ENCODE measurements at places on chromosomes 13 and 19.

- no peaks in the 10 kb centered on the region for H3K27me3 ChIP-seq
- H3K4me3 ChIP-seq: no peak overlapping the region
- DNase-seq: no peak
- peaks cover 11% of the 10 kb centered on the region for H3K4me1 ChIP-seq
- H3K36me3 ChIP-seq: no peaks in the 10 kb centered on the region
Observed at GRCh38 chr13:26486550-26486949, 70.9 kb upstream of the WASF3 start.

- H3K27ac ChIP-seq: peak overlapping the region; percentile 89
- H3K4me3 ChIP-seq: peak overlapping the region; percentile 79
- DNase-seq: peak; percentile 84
- peaks cover 29% of the 10 kb centered on the region for H3K27me3 ChIP-seq
Observed at GRCh38 chr19:7681340-7682174, 924 bp downstream of the TRAPPC5 start.

- H3K4me3 ChIP-seq: no peak overlapping the region
- peaks cover 5% of the 10 kb centered on the region for H3K4me1 ChIP-seq
- H3K27ac ChIP-seq: no peak overlapping the region
- no peak for DNase-seq
- no peaks in the 10 kb centered on the region for H3K36me3 ChIP-seq
Observed at GRCh38 chr13:29693275-29693945, 97.9 kb upstream of the SLC7A1 start.

DNA sequence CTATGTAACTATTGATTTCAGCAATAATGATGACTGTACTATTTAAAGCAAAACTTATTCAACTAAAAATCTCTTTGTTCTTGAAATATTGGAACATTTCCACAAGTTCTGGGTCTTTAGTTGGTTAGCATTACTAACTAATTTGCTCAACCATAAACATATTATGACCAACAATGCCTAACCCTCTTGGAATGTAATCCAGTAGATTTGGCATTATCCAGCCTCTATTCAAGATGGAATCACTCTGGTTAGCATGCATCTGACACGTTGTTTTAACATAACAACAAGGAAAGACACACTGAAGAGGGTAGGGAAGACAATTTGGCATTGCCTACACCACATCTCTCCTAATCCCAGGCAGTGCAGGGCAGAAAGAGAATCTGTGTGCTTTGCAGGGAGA is 941.3 kb upstream of the PCDH20 start:
- H3K27ac ChIP-seq: 0 out of 2 replicates have a peak overlapping the region, but pooled peaks have one; percentile 27
- DNase-seq: no peak
- no peak overlapping the region for H3K4me3 ChIP-seq
- H3K27me3 ChIP-seq: no peaks in the 10 kb centered on the region
- H3K36me3 ChIP-seq: no peaks in the 10 kb centered on the region
- H3K4me1 ChIP-seq: peaks cover 27% of the 10 kb centered on the region

GRCh38 chr19:29483641-29483920 is 42.2 kb upstream of the VSTM2B start:
- no peak for DNase-seq
- H3K27ac ChIP-seq: no peak overlapping the region
- no peak overlapping the region for H3K4me3 ChIP-seq
- peaks cover 12% of the 10 kb centered on the region for H3K27me3 ChIP-seq
- peaks cover 15% of the 10 kb centered on the region for H3K36me3 ChIP-seq

GRCh38 chr13:112647256-112647655 is 42.6 kb upstream of the ATP11A start:
- no peak overlapping the region for H3K4me3 ChIP-seq
- peaks cover 2% of the 10 kb centered on the region for H3K27me3 ChIP-seq
- peaks cover 7% of the 10 kb centered on the region for H3K4me1 ChIP-seq
- DNase-seq: no peak

- H3K4me3 ChIP-seq: peak within 1 kb of the TSS; percentile 79
- no peak within 1 kb of the TSS for H3K27ac ChIP-seq
- 0 out of 2 replicates have a peak, but pooled peaks cover 2% of the 10 kb centered on the region for H3K36me3 ChIP-seq
Observed at GRCh38 chr19:40466985-40467734, at the start of gene SPTBN4. Gene SPTBN4, plus strand, starts transcription at chr19:40467001. Its CDS starts 5,621 bp downstream, at chr19:40472622.

GRCh38 chr13:110774051-110774450 is 60.6 kb downstream of the ING1 start:
- no peaks in the 10 kb centered on the region for H3K27me3 ChIP-seq
- no peaks in the 10 kb centered on the region for H3K36me3 ChIP-seq
- DNase-seq: no peak
- no peak overlapping the region for H3K27ac ChIP-seq
- no peaks in the 10 kb centered on the region for H3K4me1 ChIP-seq

DNA sequence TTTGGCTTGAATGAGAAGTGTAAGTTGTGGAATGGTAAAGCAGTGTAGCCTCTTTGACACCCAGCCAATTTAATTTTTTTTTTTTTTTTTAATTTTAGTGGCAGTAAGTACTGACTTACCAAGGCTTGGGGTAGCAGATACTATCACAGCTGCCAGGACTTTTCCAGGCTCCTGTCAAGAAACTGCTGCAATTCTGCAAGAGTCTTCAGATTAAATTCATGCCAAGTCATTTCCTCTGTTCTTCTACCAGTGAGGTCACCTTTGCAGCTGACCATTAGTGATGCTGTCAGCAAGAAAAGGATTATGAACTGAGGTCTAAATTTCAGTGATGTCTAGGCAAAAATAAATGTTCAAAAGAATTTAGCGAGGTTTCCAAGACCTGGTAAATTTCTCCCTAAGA is 91.2 kb downstream of the GGACT start:
- H3K27me3 ChIP-seq: no peaks in the 10 kb centered on the region
- no peak for DNase-seq
- no peak overlapping the region for H3K27ac ChIP-seq
- H3K36me3 ChIP-seq: peaks cover 9% of the 10 kb centered on the region
- H3K4me3 ChIP-seq: no peak overlapping the region

GRCh38 chr13:67763384-67763783 is 533.2 kb upstream of the PCDH9 start:
- H3K27ac ChIP-seq: no peak overlapping the region
- no peaks in the 10 kb centered on the region for H3K27me3 ChIP-seq
- H3K4me3 ChIP-seq: no peak overlapping the region
- no peaks in the 10 kb centered on the region for H3K36me3 ChIP-seq
- peaks cover 28% of the 10 kb centered on the region for H3K4me1 ChIP-seq

Measured in WTC11 (cell line).